Right forelimb (tissue), 1 donor: ENCODE measurements at places on chromosomes 1 and 21.
A peak's percentile ranks its signal among the peaks of the same experiment; 100 is the strongest.

DNA sequence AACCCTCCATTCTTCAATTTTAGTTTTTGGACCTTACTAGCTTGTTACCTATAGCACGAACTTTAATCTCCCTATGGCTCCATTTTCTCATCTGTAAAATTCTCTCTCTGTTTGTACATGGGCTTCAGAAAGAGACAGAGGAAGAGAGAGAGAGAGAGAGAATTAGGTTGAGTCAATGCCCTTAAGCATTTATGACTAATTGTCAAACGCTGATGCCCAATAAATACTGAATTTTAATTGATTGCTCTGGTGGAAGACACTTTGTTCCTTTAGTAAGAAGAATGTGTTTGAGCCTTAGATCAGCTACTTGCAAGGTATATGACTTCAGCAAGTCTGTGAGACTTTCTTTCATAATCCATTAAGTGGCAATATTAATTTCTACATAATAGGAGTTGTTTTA is 743.1 kb upstream of the ADGRL4 start:
- DNase-seq = no peak

DNA sequence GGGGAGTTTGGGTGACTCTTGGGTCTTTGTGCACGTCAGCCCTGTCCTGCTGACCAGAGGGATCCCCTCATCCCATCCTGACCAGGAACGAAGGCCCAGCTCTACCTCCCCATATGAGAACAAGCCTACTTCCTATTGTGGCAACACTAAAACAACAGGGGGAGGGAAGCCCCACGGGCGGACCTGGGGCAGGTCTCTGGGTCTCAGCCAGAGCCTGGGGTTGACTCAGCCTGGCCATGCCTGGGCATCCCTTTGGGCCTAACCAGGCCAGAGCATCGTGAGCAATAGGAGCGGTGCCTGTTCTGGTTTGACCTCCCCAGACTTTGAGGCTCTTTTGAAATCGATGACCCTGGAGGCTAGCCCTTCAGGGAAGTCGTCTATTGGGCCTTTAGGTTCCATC is 16.8 kb downstream of the RPS6KA1 start:
- no peak for DNase-seq

DNA sequence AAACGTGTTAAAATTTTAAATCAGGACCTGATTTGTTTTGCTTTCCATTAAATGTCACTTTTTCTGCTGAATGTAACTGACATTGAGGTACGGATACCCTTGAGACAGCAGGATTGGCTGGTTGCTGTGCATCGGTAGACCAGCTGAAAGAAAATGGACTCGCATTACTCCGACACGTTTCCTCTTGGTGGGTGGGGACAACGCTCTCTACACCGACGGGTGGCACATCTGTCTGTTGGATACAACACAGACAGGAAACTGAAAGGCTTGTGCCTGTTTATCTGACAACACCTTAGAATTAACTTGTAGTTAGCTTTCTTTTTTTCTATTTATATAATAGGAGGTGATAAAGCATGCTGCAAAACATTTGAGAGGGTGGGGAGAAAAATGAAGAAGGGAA is 19.4 kb downstream of the PRPF38A start:
- DNase-seq = no peak

DNA sequence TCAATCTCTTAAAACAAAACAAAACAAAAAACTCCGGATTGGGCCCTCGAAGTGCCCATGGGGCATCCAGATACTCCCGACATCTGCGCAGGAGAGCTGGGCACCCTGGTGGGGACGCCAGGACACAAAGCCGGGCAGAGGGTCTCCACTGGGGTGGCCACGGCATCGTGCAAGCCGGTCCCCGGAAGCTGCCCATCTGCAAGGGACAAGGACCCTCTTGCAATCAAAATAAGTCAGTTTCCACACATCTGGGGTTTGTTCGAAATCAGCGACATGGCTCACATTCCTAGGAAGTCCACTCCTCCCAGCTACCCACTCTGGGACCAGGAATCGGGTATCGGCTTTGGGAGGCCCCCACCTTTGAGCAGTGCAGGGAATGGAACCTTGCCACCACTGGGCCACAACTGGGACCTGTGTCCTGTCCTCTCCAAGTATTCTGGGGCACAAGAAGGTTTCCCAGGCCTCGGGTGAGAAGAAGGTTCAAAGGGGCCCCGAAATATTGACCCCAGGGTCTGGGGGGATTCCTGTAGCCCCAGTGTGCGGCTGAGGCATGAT is 4.6 kb upstream of the PRDM16 start:
- DNase-seq = no peak

- no peak for DNase-seq
Measured at GRCh38 chr1:2288311-2288710, 60.2 kb downstream of the SKI start.

GRCh38 chr1:60672449-60672848 is 409.9 kb upstream of the NFIA start:
- DNase-seq = no peak

DNA sequence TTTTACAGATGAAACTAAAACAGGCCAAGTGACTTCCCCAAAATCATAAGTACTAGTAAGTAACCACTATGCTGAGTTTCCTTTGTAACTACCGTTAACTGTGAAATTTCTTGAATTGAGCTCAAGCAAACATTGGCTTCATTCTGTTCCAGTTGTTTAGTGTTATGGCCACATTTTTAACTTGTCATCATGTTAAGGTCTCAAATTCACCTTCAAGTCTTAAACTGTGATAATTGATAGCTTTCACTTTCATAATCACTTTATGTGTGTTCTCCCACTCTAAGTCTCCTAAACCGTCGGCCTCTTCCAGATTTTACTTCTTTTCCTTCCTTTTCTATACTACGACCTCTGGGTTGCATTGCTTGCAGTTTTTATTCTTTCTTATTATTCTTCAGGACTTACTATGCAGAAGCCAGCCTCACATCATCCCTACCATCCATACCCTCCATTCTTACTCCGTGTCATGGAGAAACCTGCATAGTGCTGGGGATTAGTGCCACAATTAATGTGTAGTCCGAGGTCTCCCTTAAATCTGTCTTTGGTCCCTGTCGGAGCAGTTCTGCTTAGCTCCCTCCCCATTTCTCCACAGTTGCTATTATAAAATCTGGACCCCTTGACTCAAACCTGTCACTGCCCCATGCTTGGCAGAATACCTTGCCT is 5.8 kb downstream of the KIF1B start:
- no peak for DNase-seq

GRCh38 chr1:35666216-35666615 is 24.9 kb upstream of the PSMB2 start:
- DNase-seq = no peak

DNA sequence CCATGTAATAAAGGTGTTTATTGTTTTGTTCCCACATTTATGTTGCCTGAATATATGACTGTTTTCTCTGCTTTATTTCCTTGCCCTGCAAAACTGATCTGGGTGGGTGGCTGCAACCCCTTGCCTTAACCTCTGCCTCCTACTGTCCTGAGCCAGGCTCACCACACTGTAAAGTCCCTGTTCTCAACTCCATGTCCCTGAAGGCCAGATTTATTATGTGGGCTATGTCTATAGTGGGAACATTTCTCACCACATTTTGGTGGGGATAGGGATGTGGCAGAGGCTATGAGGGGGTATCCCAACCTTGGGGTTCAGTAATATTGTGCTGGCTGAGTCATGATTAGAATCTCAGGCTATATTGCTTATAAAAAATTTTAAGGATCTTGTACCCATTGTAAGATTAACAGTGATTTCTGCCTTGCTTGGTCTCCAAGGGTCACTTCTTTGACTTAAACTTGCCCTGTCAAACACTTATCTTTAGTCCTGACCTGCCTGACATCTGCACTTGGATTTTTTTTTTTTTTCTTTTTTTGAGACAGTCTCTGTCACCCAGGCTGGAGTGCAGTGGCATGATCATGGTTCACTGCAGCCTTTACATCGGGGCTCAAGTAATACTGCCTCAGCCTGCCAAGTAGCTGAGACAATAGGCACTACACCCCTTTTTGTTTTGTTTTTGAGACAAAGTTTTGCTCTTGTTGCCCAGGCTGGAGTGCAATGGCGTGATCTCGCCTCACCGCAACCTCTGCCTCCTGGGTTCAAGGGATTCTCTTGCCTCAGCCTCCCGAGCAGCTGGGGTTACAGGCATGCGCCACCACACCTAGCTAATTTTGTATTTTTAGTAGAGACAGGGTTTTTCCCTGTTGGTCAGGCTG is 3.6 kb downstream of the RPS8 start:
- DNase-seq = no peak

- DNase-seq = no peak
Measured at GRCh38 chr21:15896501-15896900, 166.7 kb downstream of the USP25 start.

- no peak for DNase-seq
Measured at GRCh38 chr1:22959545-22960360, 12.9 kb downstream of the LACTBL1 start.

- no peak for DNase-seq
Measured at GRCh38 chr1:150890033-150890416, 3.1 kb downstream of the CTXND2 start.

GRCh38 chr1:147627435-147628110 is 42.8 kb downstream of the ACP6 start:
- DNase-seq = peak; percentile 58

GRCh38 chr1:179867493-179868330 is 9.9 kb downstream of the TOR1AIP2 start:
- DNase-seq = peak; percentile 60

- DNase-seq = no peak
Measured at GRCh38 chr1:52179073-52179472, 37.2 kb downstream of the ZFYVE9 start.

GRCh38 chr1:94463056-94463764 is 45.0 kb downstream of the ABCD3 start:
- no peak for DNase-seq

GRCh38 chr1:245776694-245777332 is 622.0 kb downstream of the KIF26B start:
- DNase-seq = no peak

GRCh38 chr1:10856863-10857598 is 60.6 kb upstream of the CASZ1 start:
- DNase-seq = no peak

GRCh38 chr21:44273046-44273445 is 11.3 kb upstream of the DNMT3L start:
- DNase-seq = no peak

DNA sequence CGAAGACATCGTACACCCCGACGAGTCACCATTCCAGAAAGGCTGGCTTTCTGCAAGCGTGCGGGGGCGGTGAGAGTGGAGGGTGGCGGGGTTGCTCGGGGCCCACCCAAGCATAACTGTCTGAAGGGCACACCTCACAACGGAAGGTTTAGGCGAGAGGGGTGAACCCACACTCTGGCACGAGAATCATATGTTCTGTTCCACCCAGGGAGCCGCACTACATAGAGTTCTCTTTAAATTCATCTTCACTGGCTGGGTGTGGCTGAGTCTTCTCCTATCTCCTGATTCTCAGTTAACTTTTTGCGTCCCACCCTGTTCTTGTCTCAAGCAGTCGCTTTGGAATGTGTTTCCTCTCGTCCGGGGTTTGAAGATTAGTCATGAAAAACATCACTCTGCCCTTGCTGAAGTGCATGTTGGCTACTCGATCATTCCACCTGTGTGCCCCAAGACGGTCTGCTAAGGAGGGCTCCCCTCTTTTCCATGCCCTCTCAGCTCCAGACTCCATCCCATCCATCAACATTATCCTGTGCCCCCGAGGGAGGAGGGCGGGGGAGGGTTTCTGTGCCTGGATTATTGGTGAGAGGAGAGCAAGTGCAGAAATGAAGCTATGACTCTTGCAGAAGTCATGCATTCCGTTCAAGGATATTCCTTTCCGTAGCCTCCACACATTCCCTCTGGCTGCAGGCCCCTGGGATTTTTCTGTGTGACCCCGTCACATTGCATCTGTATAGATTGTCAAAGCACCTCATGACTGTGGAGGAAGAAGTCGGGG is 53.5 kb upstream of the CD34 start:
- DNase-seq = no peak

DNA sequence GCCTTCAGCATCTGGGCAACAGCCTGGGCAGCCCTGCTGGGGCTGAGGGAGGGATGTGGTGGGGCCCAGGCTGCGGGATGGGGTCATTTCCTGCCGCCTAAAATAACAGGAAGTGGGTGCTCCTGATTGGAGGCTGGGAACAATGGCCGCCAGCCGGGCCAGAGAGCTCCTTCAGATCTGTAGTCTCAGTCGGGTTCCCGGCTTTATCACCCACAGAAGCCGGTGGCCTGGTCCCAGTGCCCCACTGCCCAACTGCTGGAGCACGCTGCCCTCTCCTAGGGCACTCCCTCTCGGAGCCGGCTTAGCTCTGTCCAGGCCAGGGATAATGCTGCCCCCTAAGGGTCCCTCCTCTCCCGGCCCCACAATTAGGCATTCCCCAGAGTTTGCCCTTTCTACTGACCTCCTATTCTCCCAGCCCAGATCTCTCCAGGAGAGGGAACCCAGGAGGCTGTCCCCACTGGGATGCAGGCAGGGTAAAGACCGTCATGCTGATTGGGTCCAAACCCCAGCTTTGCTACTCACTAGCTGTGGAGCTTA is 5.1 kb downstream of the MAP7D1 start:
- peak; percentile 67 for DNase-seq

GRCh38 chr1:246383791-246384190 is 123.3 kb downstream of the SMYD3 start:
- DNase-seq = no peak

GRCh38 chr1:183131166-183131565 is 54.9 kb upstream of the LAMC2 start:
- no peak for DNase-seq

DNA sequence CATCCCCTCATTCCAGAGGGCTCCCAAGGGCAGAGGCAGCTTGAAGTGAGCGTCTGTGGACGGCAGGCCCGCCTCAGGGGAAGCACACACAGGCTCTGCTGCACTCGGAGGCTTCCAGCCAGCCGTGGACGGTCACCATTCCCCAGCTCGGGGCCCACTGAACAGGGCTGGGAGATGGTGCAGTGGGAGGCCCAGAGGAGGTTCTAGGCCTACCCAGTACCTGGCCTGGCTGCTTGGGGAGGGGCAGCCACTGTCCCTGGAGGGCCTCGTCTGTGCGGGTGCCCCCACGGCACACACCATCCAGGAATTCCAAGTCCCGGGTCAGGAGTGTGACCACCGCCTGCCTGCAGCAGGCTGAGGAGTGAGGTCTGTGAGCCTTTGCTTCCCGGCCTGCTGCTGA is 80.4 kb downstream of the SIK1 start:
- DNase-seq = no peak

- DNase-seq = no peak
Measured at GRCh38 chr1:204649721-204650521, 35.6 kb downstream of the LRRN2 start.

DNA sequence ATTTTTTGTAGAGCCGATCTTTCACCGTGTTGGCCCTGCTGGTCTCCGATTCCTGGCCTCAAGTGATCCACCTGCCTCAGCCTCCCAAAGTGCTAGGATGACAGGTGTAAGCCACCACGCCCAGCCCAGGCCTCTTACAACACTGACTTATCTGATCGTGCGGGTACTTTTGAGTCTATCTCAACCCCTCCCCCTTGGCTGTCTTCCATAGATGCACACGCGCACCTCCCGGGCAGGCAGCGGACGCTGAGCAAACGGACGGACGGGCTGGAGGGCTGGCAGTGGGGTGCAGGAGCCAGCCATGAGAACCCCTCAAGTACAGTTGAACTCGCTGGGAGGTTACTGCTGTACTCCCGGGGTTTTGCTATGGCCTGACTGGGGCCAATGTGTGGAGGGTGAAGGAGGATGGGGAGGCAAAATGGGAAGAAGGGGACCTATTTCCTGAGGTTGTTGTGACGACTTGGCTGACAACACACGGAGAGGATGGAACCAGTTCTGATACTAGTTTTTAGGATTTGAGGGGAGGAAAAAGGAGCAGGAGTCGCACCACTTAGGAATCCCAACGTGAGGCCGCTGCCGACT is 959 bp downstream of the CD58 start:
- peak; percentile 54 for DNase-seq
